CD8-positive, alpha-beta memory T cell (primary cell): ENCODE measurements at places on chromosomes 5 and 9.

GRCh38 chr5:112663146-112663545 lies 74.5 kb upstream of the APC start:
- DNase-seq: no peak

DNA sequence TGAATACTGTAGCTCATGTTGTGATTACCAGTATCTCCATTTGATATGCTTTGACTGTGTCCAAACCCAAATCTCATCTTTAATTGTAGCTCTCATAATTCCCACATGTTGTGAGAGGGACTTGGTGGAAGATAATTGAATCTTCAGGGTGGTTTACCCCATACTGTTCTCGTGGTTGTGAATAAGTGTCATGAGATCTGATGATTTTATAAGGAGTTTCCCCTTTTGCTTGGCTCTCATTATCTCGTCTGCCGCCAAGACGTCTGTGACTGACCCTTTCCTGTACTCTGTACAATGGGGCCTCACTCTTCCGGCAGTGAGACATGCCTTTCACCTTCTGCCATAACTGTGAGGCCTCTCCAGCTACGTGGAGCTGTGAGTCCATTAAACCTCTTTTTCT lies 59.3 kb downstream of the TRIO start:
- DNase-seq: no peak

GRCh38 chr5:125972706-125973105 lies 450.5 kb upstream of the GRAMD2B start:
- no peak for DNase-seq

DNA sequence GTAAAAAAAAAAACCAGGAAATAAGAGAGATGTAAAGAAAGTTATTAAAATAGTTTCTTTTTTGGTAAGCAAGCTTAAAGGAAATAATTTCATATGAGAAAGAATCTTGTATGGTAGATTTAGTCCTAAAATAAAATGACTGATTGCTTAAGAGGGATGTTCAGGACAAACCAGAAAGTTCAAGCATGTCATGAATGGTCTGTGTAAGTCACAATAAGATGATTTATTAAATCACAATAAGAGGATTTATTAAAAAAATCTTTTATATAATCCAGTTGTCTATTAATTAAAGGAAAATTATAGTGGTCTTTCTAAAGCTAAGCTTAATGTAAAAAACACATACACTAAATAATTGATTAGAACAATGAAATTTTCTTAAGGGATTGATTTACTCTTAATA lies 91.8 kb upstream of the OR13F1 start:
- DNase-seq: no peak

GRCh38 chr5:131617140-131617822 lies 17.7 kb downstream of the RAPGEF6 start:
- DNase-seq: no peak

- no peak for DNase-seq
These were observed 9.7 kb downstream of the KIF20A start for GRCh38 chr5:138188626-138189025.

DNA sequence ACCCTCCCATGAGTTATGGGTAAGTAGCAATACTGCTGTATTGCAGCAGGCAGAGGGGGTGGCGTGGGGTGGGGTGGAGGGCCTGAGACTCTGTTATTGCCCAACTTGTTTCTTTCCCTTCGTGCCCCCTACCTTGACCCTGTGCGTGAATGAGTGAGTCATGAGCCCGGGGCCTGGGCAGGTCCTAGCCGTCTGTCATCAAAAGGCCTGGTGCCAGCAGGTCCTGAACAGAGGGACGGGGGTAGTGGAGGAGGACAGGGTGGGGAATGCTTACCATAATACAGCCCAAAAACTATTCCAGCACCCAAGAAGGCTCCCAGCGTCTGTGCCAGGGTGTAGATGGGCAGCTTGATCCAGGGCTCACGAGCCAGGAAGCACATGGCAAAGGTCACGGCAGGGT lies 4.3 kb downstream of the AQP3 start:
- DNase-seq: no peak

GRCh38 chr5:143752165-143752850 lies 59.7 kb upstream of the HMHB1 start:
- no peak for DNase-seq

DNA sequence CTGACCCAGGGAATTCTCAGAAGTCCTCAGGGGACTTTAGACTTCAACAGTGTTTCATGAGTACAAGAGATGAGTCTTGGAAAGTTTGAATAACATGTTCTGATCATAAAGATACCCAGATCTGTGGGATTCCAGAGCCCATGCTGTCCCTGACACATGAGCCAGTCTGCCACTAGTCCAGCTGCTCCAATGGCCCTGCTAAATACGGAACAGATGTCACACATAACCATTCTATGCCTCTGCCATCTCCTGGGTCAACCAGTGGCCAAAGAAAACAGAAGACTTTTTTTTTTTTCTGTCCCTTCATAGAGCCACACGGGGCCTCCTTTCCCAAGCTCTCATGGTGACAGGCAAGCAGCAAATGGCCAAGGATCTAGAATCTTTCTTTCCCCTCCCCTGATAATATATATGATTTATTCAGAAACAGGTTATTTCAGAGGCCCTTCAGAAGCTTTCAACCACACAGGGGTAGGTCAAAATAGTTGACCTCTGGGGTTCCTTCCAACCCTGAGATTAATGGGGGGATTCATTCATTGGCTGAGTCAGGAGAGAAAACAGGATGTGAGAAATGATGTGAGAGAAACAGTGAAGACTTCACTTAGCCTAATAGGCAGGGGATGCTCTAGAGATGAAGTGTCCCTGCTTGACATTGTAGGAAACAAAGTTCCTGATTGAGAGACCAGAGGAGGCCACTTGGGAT lies 367.7 kb downstream of the CDK5RAP2 start:
- DNase-seq: no peak

- no peak for DNase-seq
These were observed 478.9 kb downstream of the PSAT1 start for GRCh38 chr9:78775696-78776295.

DNA sequence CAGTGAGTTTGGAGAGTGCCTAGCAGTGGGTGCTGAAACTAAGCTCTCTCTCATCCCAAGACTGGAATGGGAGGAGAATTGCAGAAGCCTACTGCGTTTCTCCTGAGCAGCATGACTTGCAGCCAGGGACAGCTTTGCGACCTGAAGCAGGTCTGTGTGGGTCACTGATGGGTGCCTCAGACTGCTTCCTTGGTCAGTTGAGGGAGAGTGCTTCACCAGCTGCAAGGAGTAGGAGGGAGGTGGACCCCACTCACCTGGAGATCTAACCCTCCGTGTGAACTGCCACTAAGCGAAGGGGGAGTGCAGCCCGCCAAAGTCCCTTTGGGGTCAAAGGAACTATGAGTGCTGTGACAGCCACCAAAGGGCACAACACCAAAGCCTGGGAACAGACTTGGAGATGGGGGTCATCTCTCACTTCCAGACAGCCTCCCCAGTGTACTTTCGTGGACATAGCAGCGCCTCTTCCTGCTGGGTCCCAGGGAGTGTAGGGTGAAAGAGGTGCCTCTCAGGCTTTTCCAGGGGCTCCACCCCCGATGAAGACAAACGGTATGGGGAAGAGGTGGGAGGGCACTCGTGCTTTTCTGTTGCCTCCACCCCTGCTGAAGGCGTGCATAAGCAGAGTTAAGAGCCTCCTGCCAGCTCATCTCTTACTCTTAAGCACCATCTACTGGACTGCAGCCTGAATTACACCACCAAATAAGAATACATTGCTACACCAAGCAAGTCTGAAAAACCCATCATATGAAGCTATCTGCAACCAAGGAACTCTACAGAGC lies 34.3 kb upstream of the MACIR start:
- DNase-seq: peak; percentile 56

- DNase-seq: no peak
These were observed 9.7 kb downstream of the CDC37L1 start for GRCh38 chr9:4689021-4689420.

- no peak for DNase-seq
These were observed 314.7 kb downstream of the ENC1 start for GRCh38 chr5:74325866-74326265.

- DNase-seq: no peak
These were observed 29.3 kb downstream of the FUBP3 start for GRCh38 chr9:130608554-130609134.

- DNase-seq: no peak
These were observed 103.0 kb upstream of the MAMDC2 start for GRCh38 chr9:69940674-69941073.

- DNase-seq: no peak
These were observed 7.7 kb downstream of the B4GALT7 start for GRCh38 chr5:177607452-177608192.

DNA sequence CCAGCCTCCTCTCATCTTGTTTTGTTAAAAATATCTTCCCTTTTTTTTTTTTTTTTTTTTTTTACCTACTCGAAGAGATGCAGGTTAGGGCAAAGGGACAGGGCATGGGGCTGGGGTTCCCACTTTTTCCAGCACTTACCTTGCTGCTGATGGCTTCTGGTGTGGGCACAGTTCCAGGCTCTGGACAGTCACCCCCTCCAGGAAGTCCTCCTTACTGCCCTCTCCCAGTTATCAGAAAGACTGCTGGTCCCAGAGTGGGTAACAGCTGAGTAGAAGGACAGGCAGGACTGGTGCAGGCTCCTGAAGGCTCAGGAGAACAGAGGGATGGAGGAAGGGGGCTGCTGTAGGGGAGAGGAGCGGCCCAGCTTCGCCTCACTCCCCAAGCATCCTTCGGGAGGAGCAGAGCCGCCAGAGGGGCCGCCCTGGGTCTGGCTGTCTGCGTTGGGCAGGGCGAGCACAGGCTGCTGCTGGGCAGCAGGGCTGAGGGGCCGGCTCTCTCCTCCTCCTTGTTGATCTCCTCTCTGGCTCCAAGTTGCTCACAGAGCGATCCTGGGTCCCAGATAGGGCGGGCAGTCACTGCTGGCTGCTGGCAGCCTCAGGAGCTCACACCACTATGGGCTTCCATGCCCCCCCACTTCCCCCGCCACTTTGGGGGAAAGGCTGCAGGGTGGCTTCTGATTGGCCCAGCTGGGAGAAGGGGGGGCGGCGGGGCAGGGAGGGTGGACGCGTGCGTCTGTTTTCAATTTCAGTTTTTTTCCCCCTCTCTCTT lies at the start of gene PDGFRB:
PDGFRB (minus strand) TSS at position 588 of the 769 bp plus-strand sequence. CDS start 18,798 bp downstream, outside the sequence.
- peak; percentile 74 for DNase-seq

- no peak for DNase-seq
These were observed 503.6 kb downstream of the SEMA5A start for GRCh38 chr5:9042241-9042640.

- no peak for DNase-seq
These were observed 3.5 kb downstream of the NFX1 start for GRCh38 chr9:33293782-33294181.

GRCh38 chr5:93600409-93601070 lies 17.5 kb downstream of the NR2F1 start:
- DNase-seq: no peak

DNA sequence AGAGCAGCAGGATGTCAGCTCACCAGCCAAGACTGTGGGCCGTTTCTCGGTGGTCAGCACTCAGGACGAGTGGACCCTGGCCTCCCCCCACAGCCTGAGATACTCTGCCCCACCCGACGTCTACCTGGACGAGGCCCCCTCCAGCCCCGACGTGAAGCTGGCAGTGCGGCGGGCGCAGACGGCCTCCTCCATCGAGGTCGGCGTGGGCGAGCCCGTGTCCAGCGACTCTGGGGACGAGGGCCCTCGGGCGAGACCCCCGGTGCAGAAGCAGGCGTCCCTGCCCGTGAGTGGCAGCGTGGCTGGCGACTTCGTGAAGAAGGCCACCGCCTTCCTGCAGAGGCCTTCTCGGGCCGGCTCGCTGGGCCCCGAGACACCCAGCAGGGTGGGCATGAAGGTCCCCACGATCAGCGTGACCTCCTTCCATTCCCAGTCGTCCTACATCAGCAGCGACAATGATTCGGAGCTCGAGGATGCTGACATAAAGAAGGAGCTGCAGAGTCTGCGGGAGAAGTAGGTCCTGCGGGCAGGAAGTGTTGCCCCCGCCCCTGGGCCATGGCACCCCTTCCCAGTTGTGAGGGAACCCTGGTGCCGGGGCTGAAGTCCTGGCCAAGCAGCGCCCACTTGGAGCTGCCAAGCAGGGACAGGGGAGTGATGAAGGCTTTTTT lies 108.9 kb downstream of the WNK2 start:
- no peak for DNase-seq

DNA sequence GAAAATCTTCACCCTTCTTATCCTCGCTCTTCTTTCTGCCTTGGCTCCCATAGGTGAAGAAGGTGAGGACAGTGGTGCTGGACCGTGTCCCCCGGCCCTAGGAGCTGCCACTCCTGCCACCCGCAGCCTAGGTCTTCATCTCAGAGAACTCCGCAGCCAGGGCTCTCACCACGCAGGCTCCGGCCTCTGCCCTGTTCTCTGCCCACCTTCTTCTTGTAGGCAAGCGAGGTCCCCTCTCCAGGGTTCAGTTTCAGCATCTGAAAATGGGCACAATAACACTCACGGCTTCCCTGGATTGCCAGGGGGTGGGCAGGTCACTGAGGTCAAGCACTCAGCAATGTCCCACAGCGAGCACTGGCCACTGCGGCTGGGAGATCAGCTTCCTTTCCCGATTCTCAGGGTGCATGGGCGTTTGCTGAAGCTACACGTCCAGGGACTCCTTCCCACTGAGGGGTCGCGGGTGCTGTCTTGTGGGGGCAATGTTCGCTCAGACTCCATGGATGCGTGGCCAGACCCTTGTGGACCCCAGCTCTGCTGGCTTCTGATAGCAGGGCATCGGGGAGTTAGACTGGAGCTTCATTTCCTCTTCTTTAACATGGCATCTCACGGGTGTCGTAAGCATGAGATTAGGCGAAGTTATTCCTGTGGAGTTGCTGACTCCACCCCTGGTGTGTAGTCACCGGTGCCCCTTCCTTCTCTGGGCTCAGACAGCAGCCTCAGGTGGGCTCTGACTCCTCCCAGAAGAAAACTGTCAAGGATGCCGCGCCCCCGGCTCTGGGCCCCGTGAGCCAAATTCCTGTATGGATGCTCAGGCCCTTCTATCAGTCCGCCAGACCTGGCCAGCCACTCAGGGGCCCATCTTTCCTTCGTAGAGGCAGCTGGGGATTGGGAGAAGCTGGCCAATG lies 145.1 kb upstream of the IRX2 start:
- DNase-seq: no peak

DNA sequence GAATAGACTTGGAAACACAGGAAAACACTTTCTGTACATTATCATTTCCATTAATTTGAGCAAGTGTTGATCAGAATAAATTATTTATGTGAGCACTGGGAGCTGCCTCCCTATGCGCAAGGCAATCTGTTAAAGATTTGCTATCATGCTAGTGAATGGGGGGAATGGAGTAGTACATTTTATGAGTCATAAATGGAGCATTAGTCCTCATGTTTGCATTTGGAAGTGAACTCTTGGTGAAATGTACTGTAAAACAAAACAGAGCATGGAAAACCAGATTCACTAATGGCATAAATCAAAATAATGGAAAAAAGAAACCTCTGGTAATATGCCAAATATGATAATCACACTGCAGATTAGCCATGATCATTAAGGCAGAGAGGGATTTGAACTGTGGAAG lies 40.5 kb upstream of the TMC1 start:
- DNase-seq: no peak

GRCh38 chr5:150293091-150293941 lies 3.7 kb upstream of the CAMK2A start:
- no peak for DNase-seq

- no peak for DNase-seq
These were observed 29.0 kb downstream of the COL15A1 start for GRCh38 chr9:98972716-98973115.

DNA sequence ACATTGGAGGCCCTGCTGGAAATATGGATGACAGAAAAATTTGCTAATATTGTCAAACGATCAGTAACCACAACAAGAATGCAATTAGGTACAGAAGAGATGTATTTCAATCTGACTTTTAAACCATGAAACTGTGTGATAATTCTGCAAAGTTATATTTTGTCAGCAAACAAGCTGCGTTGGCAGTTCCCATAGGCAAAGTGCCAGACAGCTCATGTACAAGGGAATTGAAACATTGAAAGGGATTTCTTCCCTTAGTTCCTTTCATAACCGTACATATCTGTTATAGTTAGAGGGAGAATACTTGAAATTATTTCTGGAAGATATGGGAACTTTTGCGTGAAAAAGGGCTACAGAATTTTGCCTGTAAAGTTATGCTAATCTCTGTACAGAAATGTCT lies 419.4 kb upstream of the PTGER4 start:
- no peak for DNase-seq
